ENCODE measurements at places on chromosomes 16 and 17. TPM values are rescaled to one million over a fixed set of nuclear protein-coding genes. Genes with fewer than 3 reads are reported as not detected.
A peak's percentile ranks its signal among the peaks of the same experiment; 100 is the strongest.

DNA sequence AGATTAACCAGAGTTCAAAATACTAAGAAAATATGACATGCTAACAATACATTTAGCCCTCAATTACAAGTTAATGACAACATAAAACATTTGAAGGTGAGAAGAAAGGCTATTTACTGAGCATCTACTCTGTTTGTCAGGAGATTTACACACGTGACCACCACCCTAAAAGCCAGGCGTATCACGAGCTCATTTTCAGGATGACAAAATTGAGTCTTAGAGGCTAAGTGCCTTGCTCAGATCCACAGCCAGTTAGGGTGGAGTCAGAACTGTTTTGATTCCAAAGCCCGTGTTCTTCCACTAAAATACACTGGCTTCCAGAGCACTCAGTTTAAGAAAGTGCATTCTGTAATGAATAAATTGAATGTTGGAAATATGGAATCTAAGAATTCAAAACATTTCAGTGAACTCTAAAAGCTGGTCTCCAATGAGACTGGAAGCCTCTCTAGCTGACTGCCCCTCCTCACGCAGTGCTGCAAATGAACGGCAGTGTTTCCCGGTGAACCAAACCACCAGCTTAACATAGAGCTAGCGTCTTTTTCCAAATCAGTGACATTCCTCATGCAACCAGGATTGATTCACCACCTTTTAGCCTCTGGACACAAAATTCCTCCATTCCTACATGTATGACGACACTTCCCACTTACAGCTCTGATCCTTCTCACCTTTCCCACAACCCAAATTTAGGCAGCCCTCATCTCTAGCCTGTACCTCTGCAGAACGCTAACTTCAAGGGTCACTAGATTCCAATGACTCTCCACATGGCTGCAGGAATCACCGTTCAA is 5.9 kb downstream of the ZDHHC7 start:
- DNase-seq: no peak
- H3K4me3 ChIP-seq: peak overlapping the region; percentile 58
- peaks cover 98% of the 10 kb centered on the region for H3K4me1 ChIP-seq

DNA sequence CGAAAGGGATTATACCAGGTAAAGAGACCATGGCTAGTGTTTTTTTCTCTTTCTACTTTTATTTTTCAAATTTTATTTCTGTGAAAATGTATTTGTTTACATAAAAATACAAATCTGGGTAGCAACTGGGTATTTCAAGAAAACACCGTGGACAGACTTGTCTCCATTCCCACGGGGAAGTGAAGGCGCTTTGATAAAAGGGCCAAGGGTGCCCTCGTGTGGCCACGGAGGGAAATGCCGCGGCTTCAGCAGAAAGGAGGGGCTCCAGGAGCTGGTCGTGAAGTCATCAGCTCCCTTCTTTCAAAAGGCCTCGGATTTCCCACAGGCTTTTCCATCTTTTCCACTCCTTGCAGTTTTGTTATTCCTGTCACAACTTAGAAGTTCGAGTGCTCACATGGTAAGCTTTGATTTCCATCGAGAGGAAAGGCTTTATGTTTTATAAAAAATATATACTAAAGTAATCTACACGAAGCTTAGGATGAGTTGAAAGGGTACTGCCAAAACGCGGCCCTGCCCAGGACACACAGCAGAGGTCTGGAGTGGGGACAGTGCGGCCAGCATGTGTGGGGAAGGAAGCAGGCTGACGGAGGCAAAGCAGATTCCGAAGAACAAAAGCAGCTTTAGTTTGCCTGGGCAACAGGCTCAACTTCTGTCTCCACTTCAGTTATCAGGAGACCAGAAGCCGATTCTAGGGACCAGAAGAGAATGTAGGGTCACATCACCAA is 15.3 kb upstream of the MNT start:
- peak overlapping the region; percentile 26 for H3K27ac ChIP-seq
- peak; percentile 73 for DNase-seq
- H3K4me3 ChIP-seq: no peak overlapping the region
- H3K27me3 ChIP-seq: no peaks in the 10 kb centered on the region

DNA sequence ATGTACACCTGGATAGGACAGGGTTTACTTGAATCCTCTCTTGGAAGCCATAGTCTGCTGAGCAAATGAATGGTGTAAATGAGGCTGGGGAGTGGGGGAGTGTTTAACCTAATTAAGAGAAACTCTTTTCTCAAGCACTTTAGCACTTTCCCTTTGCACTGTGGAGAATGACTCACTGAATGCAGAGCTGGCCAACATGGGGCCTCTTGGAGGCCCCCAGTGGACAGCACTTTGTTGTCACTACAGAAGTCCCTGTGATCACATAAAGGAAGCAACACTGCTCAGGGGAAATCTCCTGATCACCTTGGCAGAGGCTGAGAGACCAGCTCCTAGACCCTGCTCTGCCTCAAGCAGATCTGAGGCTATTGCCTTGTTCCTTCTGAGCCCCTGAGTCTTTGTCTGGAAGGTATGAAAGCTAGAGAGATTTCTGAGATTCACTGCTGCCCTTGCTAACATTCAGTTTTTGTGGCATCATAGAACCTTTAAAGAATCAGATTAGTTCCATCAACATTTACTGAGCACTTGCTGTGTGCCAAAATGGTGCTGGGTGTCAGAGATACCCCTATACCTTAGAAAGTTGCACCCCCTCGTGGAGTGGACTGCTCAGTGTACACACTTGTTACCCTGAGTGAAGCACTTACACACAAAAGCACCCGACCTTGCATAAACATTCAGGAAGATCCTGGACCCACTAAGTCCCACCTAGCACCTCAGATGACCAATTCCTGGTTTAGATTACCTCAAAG is 230.1 kb upstream of the CCL2 start:
- no peaks in the 10 kb centered on the region for H3K36me3 ChIP-seq
- H3K27me3 ChIP-seq: no peaks in the 10 kb centered on the region
- no peaks in the 10 kb centered on the region for H3K4me1 ChIP-seq
- no peak for DNase-seq
- no peak overlapping the region for H3K4me3 ChIP-seq

- DNase-seq: no peak
- H3K4me3 ChIP-seq: no peak overlapping the region
- H3K27ac ChIP-seq: no peak overlapping the region
These were observed 41.8 kb upstream of the CDH8 start for GRCh38 chr16:62077998-62078397.

Gene CCL7
- total RNA-seq: 1.3 TPM

DNA sequence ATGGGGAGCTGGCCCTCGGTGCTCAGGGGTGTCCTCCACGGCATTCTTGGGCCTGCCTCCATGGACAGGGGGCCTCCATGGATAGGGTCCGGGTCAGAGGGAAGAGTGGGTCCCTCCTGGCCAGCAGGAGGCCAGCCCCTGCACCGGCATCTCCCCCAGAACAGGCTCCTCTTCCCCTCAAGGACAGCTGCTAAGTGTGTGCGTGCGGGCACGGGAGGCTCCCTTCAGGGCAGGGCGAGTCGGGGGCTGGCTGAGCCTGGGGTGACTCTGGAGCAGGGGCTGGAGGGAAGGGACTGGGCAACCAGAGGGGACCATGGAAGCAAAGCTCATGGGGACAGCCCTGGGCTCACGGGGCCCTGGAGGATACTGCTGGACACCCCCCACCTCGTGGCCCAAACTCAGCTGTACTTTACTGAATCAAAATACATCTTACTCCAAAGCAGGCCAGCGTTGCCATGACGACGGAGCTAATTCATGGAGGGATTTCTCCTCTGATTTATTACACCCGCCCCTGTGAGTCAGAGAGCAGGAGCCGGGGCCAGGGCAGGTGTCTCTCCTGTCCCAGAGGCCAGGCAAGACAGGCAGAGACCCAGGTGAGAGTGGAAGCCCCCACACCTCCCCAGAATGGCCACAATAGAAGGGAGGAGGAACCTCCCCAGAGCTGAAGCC is 2.1 kb downstream of the CASKIN1 start:
- peaks cover 8% of the 10 kb centered on the region for H3K27me3 ChIP-seq
- peaks cover 13% of the 10 kb centered on the region for H3K4me1 ChIP-seq
- no peak overlapping the region for H3K4me3 ChIP-seq

Gene C17orf50
- total RNA-seq: not detected

- no peak overlapping the region for H3K27ac ChIP-seq
- H3K4me3 ChIP-seq: no peak overlapping the region
- DNase-seq: no peak
- no peaks in the 10 kb centered on the region for H3K27me3 ChIP-seq
These were observed 41.8 kb downstream of the PAFAH1B1 start for GRCh38 chr17:2635241-2635640.

- no peaks in the 10 kb centered on the region for H3K4me1 ChIP-seq
- H3K27me3 ChIP-seq: no peaks in the 10 kb centered on the region
- no peak overlapping the region for H3K27ac ChIP-seq
- H3K4me3 ChIP-seq: no peak overlapping the region
These were observed 47.9 kb downstream of the SETD6 start for GRCh38 chr16:58563235-58563634.

Gene RCVRN
- total RNA-seq: not detected

GRCh38 chr16:15538507-15538906 is 104.1 kb downstream of the BMERB1 start:
- H3K27ac ChIP-seq: no peak overlapping the region
- no peak overlapping the region for H3K4me3 ChIP-seq
- H3K4me1 ChIP-seq: peaks cover 5% of the 10 kb centered on the region
- no peaks in the 10 kb centered on the region for H3K27me3 ChIP-seq
- no peak for DNase-seq

GRCh38 chr16:74871608-74872007 is 97.0 kb upstream of the FA2H start:
- H3K4me1 ChIP-seq: no peaks in the 10 kb centered on the region
- no peaks in the 10 kb centered on the region for H3K27me3 ChIP-seq
- DNase-seq: no peak
- H3K27ac ChIP-seq: no peak overlapping the region
- H3K4me3 ChIP-seq: no peak overlapping the region

DNA sequence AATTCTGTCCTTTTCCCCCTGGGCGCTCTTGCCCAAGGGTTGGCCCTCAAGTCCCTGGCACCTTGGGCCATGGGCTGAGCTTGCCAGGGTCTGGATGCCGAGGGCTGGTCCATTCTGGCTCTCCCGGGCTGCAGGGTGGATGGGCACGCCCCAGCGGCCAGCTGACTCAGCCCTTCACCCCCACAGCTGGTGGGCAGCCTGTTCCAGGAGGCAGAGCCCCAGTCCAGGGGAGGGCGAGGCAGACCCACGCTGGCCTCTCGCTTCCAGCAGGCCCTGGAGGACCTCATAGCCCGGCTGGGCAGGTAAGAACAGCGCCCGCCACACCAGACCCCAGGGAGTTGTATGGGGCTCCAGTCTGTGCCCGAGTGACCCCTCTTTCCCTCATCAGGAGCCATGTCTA is 15.0 kb downstream of the MYO15B start:
- no peaks in the 10 kb centered on the region for H3K4me1 ChIP-seq
- H3K36me3 ChIP-seq: no peaks in the 10 kb centered on the region
- no peak for DNase-seq
- H3K27ac ChIP-seq: no peak overlapping the region
- H3K27me3 ChIP-seq: no peaks in the 10 kb centered on the region

DNA sequence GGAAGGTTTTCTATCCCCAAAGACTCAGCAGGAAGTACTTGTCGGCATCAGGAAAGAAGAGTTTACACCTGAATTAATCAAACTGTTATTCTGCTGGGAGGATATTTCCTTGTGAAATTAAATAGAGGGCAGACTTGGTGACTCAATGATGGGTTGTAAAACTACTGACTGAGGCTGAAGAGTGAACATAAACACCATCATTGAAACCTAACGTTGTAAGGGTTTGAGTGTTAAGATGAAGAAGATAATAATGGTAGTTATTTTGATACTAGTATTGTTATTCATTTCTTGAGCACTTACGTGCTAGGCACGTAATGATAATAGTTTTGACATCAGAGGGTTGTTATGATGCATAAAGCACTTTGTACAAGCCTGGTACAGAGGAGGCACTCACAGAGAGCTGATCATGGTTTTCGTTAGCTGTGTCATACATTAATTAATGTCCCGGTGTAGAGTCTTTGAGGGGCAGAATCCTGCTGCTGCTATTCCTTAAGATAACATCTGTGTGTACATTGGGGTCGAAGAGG is 64.2 kb upstream of the CACNG3 start:
- H3K27ac ChIP-seq: no peak overlapping the region
- H3K4me3 ChIP-seq: no peak overlapping the region

DNA sequence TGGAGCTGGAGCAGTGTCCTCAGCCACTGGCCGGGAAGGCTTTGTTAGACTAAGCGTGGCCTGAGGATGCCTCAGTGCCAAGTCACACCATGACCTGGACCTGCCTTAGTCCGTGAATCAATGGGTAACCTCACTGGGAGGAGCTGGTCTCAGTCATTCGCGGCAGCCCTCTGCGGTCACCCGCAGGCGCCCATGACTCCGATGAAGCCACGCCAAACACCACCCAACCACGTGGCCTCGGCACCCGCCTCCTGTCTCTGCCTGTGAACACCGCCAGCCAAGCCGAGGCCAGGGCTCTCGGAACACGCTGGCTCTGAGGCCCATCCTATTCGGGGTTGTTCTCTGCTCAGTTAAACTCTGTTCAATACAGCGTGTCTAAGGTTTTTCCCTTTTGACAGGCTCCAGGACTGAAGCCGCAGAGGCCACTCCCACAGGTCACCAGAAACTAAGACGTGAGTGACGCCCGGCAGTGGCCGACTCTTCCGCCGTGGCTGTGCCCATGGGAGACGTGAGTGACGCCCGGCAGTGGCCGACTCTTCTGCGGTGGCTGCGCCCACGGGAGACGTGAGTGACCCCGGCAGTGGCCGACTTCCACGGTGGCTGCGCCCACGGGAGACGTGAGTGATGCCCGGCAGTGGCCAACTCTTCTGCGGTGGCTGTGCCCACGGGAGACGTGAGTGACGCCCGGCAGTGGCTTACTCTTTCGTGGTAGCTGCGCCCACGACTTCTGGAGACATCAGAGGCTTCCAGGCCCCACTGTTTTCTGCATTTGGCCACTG is 16.8 kb upstream of the PABPN1L start:
- no peak overlapping the region for H3K27ac ChIP-seq
- DNase-seq: no peak
- H3K4me3 ChIP-seq: no peak overlapping the region
- no peaks in the 10 kb centered on the region for H3K36me3 ChIP-seq
- no peaks in the 10 kb centered on the region for H3K4me1 ChIP-seq
- no peaks in the 10 kb centered on the region for H3K27me3 ChIP-seq

DNA sequence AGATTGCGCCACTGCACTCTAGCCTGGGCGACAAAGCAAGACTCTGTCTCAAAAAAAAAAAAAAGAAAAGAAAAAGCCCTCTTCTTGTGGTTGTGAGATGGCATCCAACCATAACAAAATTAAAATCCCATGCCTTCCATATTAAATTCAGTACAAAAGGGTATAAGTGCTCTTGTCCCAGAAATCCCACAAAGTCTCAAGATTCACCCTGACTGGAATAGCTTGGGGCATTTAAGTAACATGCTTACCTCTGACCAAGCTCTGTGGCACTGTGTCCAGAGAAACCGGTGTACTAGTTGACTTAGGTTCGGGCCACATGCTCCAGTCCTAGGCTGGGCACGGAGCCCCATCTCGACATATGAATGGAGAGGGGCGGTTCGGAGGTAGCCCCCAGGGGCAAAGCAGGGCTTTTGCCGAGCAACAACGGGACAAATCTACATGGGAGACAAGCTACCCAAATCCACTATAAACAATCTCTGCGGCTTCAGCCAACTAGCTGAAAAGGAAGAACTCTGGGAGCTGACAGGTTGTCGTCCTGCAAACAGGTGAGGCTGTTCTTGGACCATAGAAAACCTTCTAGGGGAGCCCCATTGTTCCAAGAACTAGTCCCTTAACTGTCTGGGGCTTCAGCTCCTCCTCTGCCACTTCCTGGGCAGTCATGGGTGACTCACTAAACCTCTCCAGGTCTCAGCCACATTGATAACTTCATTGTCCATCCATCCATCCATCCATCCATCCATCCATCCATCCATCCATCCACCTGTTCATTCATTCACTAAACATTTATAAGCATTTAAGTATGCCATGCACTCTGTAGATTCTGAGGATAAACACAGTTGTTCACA is 10.3 kb upstream of the IL4R start:
- H3K36me3 ChIP-seq: no peaks in the 10 kb centered on the region
- no peak overlapping the region for H3K27ac ChIP-seq
